ENCODE measurements at places on chromosomes 1 and 21.

- DNase-seq, result no peak
Observed at GRCh38 chr1:113541106-113541505, 150.8 kb downstream of the MAGI3 start.

DNA sequence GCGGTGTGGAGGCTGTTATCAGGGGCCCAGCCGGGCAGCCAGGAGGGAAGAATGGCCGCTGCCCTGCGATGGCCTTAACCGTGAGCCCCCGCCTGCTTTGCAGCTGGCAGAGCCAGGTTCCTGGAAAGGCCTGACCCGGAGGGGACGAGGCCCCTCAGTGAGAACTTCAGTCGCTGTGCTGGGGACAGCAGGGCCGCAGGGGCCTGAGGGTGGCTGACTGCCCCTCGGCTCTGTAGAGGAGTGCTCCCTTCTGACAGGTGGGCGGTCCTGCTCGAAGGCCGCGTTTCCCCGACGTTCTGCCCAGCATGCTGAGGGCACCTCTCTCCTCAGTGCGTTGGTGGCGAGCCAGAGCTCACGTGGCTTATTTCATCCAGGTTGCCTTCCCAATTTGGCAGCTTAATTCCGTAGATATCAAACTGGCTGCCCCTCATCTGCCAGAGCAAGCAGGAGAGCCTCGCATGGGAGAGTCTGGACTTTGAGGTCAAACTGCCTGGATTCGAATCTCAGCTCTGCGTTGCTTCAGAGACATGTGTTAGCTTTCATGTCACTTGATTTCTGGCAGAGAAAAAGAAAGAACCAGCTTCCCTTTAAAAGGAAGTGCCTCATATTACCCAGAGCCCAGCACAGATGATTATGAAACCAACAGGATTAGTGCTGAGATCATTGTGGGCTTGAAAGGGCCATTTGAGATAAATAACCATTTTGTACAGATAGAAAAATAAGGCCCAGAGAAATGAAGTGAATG is 239.8 kb downstream of the SDCCAG8 start:
- DNase-seq, result no peak

GRCh38 chr21:43981151-43981870 is 30.8 kb upstream of the TRAPPC10 start:
- no peak for DNase-seq

- no peak for DNase-seq
Observed at GRCh38 chr1:56216218-56216617, 363.1 kb downstream of the PLPP3 start.

DNA sequence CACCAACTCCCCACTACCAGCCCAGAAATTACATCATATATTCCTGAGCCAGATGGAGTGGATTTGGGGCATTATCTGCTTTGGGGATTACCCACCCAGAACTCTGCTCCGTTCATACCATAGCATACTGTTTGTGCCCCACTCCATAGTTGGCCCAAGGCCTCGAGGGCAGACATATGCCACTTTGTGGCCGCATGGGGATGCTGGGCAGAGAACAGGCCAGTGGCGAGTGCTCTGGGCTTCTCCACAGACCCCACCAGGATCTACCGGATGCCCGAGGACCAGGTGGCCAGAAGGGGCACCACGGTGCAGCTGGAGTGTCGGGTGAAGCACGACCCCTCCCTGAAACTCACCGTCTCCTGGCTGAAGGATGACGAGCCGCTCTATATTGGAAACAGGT is 68.0 kb upstream of the CNTN2 start:
- no peak for DNase-seq

- no peak for DNase-seq
Observed at GRCh38 chr1:29451368-29451892, 215.1 kb downstream of the PTPRU start.

DNA sequence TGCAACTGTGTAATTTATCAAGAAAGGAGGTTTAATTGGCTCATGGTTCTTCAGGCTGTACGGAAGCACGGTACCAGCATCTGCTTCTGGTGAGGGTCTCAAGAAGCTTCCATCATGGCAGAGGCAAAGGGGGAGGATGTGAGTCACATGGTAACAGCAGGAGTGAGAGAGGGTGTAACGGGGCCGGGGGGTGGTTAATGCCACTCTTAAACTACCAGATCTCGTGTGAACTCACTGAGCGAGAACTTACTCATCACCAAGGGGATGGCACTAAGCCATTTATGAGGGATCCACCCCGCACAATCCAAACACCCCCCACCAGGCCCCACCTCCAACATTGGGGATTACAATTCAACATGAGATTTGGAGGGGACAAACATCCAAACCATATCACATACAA is 21.0 kb upstream of the IFFO2 start:
- DNase-seq, result no peak

DNA sequence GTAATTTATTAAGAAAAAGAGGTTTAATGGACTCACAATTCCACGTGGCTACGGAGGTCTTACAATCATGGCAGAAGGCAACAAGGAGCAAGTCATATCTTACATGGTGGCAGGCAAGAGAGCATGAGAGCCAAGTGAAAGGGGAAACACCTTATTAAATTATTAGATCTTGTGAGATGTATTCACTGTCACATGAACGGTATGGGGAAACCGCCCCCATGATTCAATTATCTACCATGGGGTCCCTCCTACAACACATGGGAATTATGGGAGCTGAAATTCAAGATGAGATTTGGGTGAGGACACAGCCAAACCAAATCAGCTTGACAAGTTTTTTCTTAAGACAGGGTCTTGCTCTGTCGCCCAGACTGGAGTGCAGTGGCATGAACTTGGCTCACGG is 14.3 kb downstream of the DAP3 start:
- DNase-seq, result no peak

DNA sequence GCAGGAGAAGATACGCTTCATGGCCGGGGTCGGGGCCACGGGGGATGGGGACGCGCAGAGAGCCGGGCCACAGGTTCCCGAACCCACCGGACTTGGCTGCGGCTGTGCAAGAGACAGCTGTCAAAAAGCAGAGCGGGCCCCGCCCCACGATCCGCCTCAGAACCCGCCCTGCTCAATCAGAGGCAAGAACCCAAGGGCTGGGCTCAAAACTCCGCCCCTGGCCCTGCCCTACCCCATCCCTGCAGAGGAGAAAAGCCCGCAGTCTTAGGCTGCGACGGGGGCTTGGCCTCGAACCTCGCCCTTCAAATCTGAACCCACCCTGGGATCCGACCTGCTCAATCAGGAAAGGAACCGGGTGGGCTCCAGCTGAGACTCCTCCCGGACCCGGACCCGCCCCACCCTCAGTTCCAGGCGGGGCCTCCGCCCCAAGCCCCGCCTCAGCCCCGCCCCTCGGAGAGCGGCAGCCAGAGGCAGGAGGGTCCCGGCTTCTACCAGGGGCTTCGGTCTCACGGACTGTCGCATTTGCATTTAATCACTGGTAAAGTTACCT is at the start of gene ANKRD35:
ANKRD35 (minus strand) TSS at position 129 of the 550 bp plus-strand sequence; CDS start at position 21, 108 bp downstream.
- DNase-seq, result peak; percentile 74

GRCh38 chr21:43372663-43373361 is 54.1 kb downstream of the SIK1 start:
- DNase-seq, result no peak

GRCh38 chr1:207366022-207366421 is 44.5 kb downstream of the CD55 start:
- DNase-seq, result no peak

GRCh38 chr1:51642739-51643142 is 25.8 kb downstream of the OSBPL9 start:
- no peak for DNase-seq

DNA sequence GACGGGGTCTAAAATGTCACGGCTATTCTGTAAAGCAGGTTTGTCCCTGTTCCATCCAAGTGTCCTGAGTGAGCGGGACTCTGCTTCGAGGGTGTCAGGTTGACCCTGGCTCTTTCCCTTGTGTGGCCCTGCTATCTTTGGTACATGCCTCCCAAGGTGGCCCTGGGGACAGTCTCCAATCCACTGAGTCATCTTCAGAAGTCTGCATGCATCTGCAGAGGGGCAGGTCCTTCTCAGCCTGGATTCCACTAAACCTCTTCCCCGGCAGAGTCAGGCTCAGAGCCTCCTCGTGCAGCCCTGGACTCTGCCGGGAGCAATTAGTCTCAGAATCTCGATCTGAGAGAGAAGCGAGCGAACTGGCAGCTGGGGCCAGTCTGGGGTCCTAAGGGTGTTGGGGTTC is 50.1 kb upstream of the KCNJ15 start:
- DNase-seq, result no peak

DNA sequence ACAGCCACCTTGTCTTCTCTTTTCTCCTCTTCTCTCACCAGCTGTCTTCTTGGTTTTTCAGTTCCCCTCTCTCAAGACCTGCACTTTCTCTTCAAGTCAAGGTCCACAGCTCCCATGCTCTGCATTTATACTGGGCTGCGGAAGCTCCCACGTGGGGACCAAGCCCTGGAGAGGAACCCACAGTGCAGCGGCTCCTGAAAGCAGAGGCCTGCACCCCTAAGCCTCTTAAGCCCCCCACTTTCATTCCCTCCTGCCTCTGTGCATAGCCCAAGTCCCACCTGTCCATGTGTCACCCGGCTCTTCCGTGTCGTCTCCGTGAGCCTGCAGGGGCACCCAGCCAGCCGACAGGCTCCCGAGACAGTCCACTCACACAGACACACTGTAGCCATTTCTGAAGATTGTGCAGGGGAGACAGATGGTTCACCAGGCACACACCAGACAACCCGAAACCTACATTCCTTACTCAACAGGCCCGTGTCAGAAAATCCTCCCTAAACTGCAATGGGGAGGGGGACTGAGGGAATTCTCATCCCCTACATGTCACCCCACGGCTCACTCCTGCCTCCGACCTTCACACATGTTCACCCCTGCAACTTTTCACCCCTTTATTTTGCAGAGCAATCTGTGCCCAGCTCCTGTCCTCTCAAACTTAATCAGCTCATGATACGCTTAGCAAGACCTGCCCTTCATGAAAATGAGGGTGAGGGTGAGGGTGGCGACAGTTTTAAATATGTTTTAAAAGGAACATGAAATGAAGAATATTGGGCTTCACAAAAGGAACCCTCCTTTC is 6.3 kb downstream of the MX2 start:
- no peak for DNase-seq

GRCh38 chr1:5430136-5430535 is 562.1 kb downstream of the NPHP4 start:
- no peak for DNase-seq

GRCh38 chr1:207840380-207840779 is 70.5 kb downstream of the CD34 start:
- no peak for DNase-seq

GRCh38 chr1:209168204-209168603 is 415.3 kb upstream of the CAMK1G start:
- DNase-seq, result no peak

DNA sequence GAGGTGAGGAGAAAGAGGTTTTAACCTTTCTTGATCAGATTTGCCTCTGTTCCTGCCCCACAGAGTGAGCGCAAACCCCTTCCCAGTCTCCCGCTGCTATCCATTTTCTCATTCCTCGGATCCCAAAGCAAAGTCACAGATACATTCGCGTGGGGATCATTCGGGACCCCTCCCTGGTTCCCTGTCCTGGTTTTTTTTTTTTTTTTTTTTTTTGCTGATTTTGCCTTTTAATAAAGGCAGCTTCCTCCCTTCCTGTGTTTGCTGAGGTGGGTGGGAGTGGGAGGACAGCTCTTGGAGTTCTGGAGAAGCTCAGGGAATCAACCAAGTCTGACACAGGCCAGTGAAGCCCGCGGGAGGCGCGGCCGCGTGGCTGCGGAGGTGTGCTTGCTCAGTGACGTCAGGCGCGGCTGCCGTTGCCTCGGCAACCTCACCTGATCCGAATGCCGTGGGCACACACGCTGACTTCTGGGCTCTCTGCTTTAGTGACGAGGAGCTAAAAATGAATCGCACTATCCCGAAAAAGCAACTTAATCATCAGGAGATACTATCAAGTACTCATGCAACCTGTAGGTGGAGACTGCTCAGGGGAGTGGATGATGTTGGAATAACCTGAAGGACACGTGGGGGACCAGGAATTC is 106.4 kb downstream of the TBX19 start:
- peak; percentile 72 for DNase-seq

GRCh38 chr1:161013488-161014230 is 7.3 kb downstream of the F11R start:
- peak; percentile 27 for DNase-seq

DNA sequence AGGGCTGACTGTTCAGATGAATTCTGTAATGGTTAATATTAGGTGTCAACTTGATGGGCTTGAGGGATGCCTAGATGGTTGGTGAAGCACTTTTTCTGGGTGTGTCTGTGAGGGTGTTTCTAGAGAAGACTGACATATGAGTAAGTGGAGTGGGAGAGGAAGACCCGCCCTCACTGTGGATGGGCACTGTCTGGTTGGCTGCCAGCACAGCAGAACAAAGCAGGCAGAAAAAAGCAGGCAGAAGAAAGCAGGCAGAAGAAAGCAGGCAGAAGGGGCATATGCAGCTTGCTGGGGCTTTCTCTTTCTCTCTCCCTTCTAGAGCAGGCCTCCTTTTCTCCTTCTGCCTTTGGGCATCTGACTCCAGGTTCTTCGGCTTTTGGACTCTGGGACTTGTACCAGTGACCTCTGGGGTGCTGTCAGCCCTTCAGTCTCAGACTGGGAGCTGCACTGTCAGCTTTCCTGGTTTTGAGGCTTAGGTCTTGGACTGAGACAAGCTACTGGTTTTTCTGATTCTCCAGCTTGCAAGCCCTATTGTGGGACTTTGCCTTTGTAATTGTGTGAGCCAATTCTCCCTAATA is 42.9 kb upstream of the CD2 start:
- DNase-seq, result no peak

DNA sequence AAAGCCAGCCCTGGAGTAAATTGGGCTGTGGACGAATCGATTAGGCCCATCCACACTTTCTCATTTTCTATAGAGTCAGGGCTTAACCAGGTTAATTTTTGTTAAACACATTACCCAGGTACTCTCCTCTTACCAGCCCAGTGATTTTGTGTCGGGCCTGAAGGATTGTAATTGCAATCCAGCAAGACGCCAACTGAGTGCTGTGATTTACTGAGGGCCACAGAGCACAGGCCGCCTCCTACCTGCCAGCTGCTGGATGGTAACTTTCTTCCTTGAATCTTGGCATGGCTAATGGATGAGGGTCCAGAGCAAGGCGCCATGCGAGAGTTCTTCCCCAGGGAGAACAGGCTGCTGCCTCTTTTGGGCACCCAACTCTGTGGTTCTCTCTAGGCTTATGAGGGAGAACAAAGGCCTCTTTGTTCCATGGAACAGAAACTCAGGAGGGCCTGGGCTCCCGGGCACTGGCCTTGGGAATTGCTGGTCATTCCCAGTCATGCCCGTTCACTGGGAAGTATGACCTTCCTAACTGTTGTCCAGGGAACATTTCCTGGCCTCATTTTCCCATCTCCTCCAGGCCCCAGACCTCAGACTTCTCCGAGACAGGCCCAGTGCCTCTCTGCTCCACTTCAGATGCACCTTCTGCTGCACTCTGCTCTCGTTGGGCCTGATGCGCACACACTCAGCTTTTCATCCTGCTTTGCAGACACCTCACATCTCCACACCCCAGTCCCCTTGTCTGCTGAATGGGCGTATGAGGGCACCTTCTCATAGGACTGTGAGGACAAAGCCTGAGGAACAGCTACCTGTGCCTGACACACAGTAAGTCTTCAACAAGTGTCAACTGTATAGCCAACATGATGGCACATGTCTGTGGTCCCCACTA is 57.3 kb downstream of the SYF2 start:
- no peak for DNase-seq

- no peak for DNase-seq
Observed at GRCh38 chr1:110608247-110608646, 2.1 kb upstream of the KCNA2 start.
